ENCODE measurements at places on chromosomes 4 and X. TPM values are rescaled to one million over a fixed set of nuclear protein-coding genes. Genes with fewer than 3 reads are reported as not detected.

GRCh38 chr4:174561560-174561959 lies 39.3 kb upstream of the HPGD start:
- no peak for DNase-seq

The CPZ gene
- total RNA-seq: not detected

The PKD2 gene
- 27.7 TPM for total RNA-seq

- DNase-seq: no peak
Observed at GRCh38 chrX:38620623-38621022, 59.3 kb downstream of the TSPAN7 start.

- DNase-seq: peak; percentile 76
Observed at GRCh38 chr4:108060164-108060563, 70.5 kb downstream of the HADH start.

DNA sequence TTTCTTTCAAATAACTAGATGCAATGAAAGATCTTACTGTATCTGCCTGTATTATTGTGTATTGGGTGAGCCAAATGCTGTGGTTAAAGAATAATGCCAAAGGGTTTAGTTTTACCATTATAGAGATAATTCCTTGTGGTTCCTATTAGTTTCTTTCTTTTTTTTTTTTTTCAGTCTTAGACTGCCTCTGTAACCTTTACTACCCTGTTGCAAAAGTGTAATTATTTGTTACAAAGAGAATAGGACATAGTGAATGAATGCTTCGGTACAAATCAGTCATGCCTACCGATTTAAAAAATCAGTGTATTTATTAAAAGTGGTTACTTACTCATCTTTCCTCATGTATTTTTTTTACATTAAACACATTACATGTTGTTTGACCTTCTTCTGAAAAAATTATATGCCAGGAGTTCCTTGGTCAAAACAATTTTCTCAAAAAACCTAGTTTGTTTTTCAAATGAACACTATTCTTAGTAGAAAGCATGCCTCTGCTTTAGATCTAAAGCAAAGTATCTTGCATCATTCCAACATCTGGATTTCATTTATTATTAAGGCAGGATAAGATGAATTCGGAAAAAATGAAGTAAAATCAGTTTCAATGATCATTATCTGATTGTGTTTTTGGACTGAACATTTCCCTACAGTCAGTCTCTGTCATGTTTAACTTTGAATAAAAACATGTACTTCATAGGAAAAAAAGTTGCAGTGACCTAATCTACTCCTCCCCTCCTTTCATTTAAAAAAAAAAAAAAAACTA lies 21.2 kb upstream of the SYNPO2 start:
- DNase-seq: no peak

- DNase-seq: no peak
Observed at GRCh38 chrX:139224953-139225665, 305.4 kb upstream of the F9 start.

GRCh38 chr4:148716431-148717052 lies 274.3 kb upstream of the NR3C2 start:
- no peak for DNase-seq

DNA sequence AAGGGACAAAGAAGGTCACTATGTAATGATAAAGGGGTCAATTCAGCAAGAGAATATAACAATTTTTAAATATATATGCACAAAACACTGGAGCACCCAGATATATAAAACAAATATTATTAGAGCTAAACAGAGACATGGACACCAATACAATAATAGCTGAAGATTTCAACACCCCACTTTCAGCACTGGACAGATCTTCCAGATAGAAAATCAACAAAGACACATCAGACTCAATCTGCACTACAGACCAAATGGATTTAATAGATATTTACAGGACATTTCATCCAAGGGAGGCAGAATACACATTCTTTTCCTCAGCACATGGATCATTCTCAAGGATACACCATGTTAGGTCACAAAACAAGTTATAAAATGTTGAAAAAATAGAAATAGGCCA lies 111.4 kb downstream of the SOX3 start:
- no peak for DNase-seq

DNA sequence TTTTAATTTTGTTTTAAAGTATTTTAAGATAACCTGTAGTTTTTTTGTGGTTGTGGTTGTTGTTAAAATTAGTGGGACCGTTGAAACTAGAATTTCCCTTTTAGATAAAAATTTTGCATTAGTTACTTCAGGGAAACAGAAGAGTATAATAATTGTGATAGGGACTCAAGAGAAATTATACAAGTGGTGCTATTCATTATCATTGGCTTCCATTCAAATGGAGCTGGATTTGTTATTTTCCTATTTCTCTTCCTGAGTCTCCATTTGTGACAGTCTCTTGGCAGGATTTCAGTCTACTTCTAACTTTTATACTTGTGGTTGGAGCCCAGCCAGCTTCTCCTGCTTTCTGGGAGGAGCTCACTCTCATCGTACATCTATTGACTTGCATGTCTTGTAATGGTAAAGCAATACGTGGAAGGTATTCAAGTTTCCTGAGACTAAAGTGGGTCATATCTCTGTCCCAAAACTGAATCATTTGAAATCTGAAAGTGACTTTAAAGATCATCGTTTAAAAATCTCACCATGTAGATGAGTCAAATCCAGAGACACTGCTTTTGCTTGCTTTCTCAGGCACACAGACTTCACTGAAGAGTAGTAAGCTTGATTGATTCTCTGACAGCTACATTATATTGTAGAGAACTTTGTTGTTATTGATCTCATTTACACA lies 155.8 kb downstream of the RPA4 start:
- DNase-seq: no peak

DNA sequence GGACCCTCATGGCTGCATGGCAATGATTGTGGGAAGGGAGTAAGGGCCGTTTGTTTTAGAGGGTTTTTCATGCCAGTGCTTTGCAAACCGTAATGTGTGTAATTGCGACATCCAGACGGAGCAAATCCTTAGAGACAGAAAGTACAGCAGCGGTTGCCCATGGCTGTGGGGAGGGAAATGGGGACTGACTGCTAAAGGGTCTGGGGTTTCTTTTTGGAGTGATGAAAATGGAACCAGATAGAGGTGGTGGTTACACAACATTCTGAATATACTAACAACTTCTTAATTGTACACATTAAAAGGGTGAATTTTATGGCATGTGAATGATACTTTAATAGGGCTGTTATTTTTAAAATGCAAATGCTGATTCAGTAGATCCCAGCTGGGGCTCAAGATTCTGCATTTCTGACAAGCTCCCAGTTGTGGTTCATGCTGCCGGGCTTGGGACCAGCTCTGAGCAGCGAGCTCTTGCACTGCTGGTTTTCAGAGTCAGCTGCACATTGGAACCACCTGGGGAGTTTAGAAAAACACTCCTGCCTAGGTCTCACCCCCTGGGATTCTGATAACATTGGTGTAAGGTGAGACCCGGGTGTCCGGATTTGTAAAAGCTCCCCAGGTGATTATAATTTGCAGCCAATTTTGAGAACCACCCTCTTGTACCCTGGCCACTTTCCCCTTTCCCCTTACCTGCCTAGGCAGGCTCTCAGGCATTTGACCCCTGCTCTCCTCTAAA lies 47.7 kb downstream of the PRPS1 start:
- peak; percentile 25 for DNase-seq

The EDA gene
- under 0.01 TPM for total RNA-seq

DNA sequence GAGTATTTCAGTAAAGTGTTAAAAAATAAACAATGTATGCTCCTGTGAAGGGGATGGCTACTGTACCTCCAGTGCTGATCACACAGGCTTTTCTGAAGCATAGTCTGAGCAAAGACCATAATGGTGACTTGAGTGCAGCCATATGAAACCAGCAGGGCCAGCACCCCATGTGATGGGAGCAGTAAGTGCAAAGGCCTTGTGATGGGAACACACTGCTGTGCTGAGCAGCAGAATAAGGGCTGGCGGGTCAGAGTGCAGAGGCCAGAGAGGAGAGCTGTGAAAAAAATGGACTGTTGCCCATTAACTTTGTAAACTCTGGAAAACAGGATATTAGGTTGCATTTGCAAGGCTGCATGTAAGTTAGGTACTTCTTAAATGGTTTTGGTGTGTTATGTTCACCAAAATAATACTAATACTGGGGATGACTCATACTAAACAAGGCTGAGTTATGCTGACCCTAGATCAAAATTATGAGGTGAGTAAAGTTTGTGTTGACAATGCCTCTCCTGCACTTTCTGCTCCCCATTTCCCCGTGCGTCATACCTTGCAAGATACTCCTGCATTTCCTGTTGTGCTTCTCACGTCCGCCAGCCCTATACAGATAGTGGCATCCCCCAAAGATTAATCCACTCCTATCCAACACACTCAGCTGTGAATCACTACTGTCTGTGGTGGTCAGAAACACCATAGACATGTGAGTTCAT lies 67.0 kb upstream of the FAM9A start:
- no peak for DNase-seq

The SPACA5 gene
- total RNA-seq: not detected

GRCh38 chr4:169079942-169080827 lies 70.1 kb upstream of the CBR4 start:
- DNase-seq: peak; percentile 77

DNA sequence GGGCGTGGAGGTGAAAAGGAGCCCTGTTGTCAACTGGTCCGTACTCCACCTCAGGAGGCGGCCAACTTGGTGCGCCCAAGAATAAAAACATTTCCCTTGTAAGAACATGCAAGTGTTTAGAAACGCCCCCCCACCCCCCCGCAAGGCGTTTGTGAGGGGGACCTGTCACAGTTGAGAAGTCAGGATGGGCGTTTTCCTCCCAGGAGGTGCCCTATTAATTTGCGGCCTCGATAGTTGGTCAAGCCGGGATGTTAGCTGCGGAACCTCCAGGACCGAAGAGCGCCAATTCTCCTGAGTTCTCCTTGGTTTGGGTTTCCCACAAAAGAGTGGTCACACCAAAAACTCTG lies 651 bp upstream of the SAP30 start:
- no peak for DNase-seq

The GAGE12H gene
- not detected for total RNA-seq

The TMEM154 gene
- 2.2 TPM for total RNA-seq

The NCBP2L gene
- total RNA-seq: under 0.01 TPM

The STK26 gene
- 17.8 TPM for total RNA-seq

DNA sequence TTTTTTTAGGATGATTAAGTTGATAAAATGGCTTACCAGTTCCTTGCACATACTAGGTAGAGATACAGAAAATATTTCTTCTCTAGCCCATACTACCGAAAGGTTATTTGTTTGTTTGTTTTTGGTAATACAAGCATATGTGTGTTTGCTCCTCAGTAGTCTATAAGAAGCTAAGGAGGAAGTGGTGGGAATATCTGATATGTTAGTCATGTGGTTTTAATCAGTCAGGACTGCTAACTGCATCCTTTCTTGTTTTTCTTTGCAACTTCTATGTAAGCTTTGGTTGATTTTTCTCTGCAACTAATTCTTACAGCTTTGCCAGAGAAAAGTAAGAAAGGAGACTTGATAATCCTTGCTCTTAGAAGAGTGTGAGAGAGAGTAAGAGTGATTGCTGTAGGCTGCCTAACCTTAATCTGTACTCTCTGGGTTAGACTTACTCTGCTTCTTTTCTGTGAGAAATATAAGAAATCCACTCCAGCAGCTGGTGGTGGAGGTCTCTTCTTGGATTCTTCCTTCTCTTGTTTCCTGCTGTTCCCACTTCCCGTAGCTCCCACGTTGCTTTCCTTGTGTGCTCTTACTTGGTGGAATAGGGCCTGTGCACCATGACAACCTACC lies 28.3 kb downstream of the SEPTIN11 start:
- DNase-seq: no peak

DNA sequence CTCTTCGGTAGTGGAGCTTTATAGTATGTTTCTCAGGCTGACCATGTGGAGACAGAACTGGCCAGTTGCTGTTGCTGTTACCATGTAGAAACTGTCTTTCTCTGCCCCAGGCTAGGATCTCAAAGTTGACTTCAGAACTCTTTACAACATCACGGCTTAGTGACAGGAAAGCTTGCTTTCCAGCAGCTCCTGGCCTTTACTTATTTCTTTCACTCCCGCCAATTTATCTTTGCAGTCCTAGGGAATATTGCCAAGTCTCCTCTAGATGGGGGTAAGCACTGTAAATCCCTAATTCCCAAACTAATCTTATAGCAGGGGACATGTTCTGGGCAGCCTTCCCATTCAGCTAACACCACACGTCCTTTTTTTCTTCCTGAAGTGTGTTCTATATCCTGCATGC lies 631.6 kb downstream of the SPRY1 start:
- DNase-seq: no peak

- peak; percentile 60 for DNase-seq
Observed at GRCh38 chrX:63784902-63785707, at the start of gene ARHGEF9. Gene ARHGEF9 (minus strand): TSS chrX:63785214. CDS start chrX:63785145, 69 bp downstream.

DNA sequence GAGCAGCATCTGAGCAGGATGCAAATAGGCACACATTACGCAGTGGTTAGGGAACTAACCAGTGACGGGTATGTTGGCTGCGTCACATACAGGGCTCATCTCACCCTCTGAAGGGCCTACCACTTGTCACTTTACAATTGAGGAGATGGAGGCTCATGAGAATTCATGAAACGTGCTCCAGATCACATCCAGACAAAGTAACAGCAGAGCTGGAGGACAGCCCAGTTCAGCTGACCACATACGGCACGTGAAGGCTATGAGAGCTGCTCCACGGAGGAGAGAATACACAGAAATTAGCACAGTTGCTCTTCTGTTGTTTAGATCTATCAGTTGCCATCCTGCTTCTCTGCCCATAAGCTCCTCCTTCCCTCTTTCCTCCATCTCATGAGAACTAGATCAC lies 78.4 kb downstream of the FAM9B start:
- no peak for DNase-seq

The SNCA gene
- 18.6 TPM for total RNA-seq

The GSX2 gene
- not detected for total RNA-seq

DNA sequence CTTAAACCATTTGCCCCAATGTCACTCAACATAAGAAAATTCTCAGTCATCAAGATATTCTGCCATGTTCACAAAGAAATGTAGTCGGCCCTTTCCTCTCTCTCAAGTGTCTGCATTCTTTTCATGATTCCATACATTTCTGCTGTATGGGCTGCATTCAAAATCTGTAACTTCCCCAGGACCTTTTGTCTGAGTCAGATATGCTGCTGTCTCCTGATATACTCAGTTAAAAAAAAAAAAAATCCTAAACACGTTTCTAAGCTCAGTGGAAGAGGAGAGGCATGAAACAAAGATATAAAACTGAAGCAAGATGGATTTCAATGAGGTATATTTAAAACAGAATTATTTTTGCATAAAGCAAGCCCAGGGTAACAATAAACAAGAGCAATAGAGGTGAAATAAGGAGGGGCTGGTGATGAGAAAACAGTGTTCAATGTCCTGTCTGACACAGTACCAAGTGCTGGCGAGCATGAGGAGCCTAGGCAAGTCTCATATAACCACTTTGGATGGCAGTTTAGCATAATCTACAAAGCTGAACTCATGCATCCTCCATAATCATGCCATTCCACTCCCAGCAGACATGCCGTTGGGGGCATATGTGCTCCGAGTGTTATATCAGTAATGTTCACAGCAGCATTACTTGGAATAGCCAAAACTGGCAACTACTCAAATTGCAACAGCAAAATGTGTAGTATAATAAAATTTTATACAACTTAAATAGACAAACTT lies 76.7 kb downstream of the MANBA start:
- no peak for DNase-seq

The HSPA4L gene
- 1.1 TPM for total RNA-seq

The CD99 gene
- total RNA-seq: 300 TPM

- DNase-seq: no peak
Observed at GRCh38 chr4:143743591-143743990, 43.1 kb upstream of the FREM3 start.

GRCh38 chr4:125353131-125353530 lies 38.4 kb downstream of the FAT4 start:
- DNase-seq: no peak

GRCh38 chr4:88737307-88737941 lies 39.8 kb upstream of the NAP1L5 start:
- peak; percentile 59 for DNase-seq

The TMPRSS11B gene
- not detected for total RNA-seq

- no peak for DNase-seq
Observed at GRCh38 chrX:130704053-130705038, 198.7 kb downstream of the ENOX2 start.
